PC-9 (cell line): ENCODE measurements at places on chromosomes 1 and 21. TPM values are rescaled to one million over a fixed set of nuclear protein-coding genes. Genes with fewer than 3 reads are reported as not detected.

DNA sequence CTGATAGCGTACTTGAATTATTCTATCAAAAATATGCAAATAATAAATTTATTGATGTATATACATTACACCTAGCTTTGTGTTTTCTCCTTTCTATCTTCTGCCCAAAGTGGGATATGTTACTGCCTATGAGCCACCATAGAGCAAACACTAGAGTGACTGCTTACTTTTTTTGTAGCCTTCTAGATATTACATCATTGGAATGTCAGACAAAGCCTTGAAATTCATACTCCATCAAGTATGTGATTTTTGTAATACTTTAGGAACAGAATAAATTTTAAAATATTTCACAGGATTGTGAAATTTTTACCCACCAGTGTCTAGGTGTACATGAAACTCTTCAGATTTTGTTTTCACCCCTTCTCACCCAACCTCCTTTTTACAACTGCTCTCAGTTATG is 787.6 kb downstream of the USP25 start:
- no peak for DNase-seq
- no peak overlapping the region for H3K27ac ChIP-seq
- H3K36me3 ChIP-seq: no peaks in the 10 kb centered on the region
- no peak overlapping the region for H3K4me3 ChIP-seq

The CD5L gene
- not detected in 2 replicates for total RNA-seq

The RAVER2 gene
- total RNA-seq: 12.4 and 13.1 TPM in 2 replicates

DNA sequence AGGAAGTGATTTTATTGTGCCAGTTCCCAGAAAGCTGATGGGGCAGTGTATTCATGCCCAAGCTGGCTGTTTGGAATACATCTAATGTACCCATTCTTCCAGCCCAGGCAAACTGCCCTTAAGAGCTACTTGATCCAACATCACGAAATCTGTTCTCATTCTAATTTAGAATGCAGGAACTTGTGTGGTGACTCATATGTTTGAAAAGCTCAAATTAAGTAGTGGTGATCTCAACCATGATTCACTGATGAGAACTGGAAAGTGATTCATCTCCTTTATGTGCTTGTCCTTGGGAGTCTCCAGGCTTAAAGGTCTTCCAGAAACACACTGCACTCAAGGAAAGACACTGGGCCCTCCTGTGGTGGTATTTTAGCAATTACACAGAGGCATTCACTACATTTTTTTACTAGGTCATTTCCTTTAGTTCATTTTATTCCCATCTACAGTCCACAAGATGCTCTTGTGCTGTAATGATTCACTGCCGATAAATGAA is 65.4 kb downstream of the RPE65 start:
- H3K4me1 ChIP-seq: peaks cover 25% of the 10 kb centered on the region
- H3K4me3 ChIP-seq: no peak overlapping the region
- H3K36me3 ChIP-seq: no peaks in the 10 kb centered on the region
- peak overlapping the region; percentile 79 for H3K27ac ChIP-seq
- no peaks in the 10 kb centered on the region for H3K27me3 ChIP-seq

DNA sequence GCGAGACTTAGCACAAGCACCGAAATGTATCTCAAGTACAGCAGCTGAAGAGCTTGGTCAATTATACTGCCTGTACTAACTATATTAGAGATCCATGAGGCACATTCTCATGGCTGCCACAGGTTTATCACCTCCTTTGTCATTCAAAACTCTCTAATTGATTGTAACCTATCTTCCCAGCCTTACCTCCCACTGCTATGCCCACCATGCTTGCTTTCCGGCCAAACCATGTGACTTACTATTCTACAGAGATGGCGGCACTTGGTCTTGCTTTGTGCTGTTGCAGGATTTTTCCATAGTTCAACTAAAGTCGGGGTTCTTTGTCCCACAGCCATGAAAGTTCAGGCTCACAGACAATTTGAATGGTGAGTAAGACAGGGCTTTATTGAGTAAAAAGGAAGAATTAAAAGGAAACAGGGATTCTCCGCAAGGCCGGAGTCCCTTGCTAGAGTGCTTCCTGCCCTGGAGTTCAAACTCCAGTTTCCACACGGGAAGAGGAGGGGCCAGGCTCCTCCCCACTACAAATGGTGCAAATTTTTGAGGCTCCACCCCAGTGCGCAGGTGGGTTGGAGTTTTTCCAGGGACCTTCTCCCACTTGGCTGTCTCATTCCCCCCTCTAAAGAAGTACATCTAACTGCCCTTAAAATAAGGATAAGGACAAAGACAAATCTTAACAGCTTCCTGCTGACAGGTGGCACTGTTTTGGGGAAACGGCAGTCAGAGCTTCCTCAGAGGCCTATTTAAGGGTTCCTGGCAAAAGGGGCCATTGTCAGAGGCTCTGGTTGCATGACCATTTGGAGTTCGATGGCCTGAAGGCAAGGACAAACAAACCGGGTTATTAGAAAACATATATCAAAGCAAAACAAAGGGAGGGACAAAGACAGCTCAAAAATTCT is 28.7 kb downstream of the FMO2 start:
- 0 out of 2 replicates have a peak, but pooled peaks cover under 1% of the 10 kb centered on the region for H3K27me3 ChIP-seq
- H3K36me3 ChIP-seq: no peaks in the 10 kb centered on the region
- H3K4me1 ChIP-seq: no peaks in the 10 kb centered on the region
- H3K4me3 ChIP-seq: no peak overlapping the region
- no peak overlapping the region for H3K27ac ChIP-seq

DNA sequence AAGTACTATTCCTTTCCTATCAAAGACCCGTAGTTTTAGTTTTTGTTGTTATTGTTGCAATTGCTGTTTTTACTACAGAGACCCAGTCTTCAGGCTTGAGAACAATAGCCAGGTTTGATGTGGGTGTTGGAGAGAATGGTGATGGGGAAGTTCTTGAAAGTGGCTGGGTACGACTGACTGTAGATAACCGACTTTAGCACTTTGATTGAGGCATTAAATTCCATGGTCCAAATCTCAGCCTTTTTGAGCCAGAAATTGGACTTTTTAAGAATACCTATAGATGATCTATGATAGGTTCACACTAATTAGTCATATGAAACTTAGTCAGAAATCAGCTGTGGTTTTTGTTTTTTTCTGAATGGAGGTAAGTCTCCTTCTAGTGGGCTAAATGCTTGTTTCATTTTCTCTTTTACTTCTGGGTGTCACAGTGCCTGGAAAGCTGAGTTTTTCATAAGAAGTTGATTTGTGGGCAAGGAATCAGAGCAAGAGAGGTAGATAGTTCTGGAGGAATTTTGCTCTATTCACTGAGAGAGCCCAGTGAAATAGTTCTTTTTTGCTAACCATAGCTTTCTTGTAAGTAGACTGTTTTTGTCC is 2.8 kb downstream of the PPIH start:
- no peak overlapping the region for H3K4me3 ChIP-seq
- no peak for DNase-seq
- H3K4me1 ChIP-seq: peaks cover 19% of the 10 kb centered on the region
- H3K27me3 ChIP-seq: no peaks in the 10 kb centered on the region
- peaks cover 11% of the 10 kb centered on the region for H3K36me3 ChIP-seq

The MGST3 gene
- total RNA-seq: 67.2 and 90.1 TPM in 2 replicates

The ANKRD35 gene
- total RNA-seq: 0.78 and 1.2 TPM in 2 replicates

The ADAMTS5 gene
- total RNA-seq: not detected in 2 replicates

DNA sequence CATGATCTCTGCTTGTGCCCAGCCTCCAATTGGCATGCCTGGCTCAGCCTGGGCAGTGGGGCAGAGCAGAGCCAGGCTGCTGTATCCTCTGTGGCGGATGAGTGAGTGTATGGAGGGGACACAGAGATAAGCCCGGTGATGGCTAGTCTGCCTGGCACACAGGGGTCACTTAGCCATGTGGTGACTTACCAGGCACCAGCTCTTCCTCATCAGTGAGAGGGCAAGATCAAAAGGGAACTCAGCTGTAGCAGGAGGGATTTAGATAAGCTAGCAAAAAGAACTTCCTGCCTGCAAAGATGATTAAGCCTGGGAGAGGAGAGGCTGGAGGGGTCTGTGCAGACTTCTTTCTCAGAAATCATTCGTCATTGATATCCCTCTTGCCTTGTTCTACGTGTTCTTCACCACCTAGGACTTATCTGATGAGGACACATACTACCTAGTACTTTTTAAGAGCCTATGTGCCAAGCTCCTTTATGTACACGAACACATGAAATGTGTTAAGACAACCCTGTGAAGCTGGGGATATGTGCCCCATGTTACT is 7.9 kb downstream of the KIF21B start:
- peaks cover 26% of the 10 kb centered on the region for H3K4me1 ChIP-seq
- no peaks in the 10 kb centered on the region for H3K36me3 ChIP-seq
- no peak overlapping the region for H3K27ac ChIP-seq
- no peak overlapping the region for H3K4me3 ChIP-seq

DNA sequence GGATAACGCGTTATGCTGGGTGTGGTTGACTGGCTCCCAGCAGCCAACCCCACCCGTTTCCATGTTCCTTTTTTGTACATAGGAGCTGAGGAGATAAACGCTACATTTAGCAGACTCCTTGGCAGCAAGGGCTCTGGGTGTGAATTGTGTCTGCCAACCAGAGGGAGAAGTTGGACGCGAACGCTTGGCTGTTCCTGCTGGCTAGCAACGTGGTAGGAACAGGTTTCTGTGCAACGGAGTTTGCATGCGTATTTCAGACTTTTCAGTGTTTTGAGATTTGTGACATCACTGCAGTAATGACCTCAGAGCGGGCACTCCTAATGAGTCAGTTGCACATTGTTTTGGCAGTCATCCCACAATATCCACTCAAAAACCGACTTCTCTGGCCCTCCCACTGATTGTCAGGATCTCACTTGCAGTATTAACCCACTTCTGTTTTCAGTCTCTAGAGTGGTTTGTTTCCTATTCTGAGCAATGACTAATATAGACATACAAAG is 98.7 kb upstream of the RGS1 start:
- peak; percentile 14 for DNase-seq
- no peaks in the 10 kb centered on the region for H3K36me3 ChIP-seq
- no peaks in the 10 kb centered on the region for H3K4me1 ChIP-seq
- H3K27ac ChIP-seq: no peak overlapping the region
- no peak overlapping the region for H3K4me3 ChIP-seq

GRCh38 chr1:88311907-88312306 is 372.2 kb upstream of the PKN2 start:
- no peaks in the 10 kb centered on the region for H3K36me3 ChIP-seq
- H3K27me3 ChIP-seq: no peaks in the 10 kb centered on the region
- no peak overlapping the region for H3K4me3 ChIP-seq
- no peak overlapping the region for H3K27ac ChIP-seq
- no peaks in the 10 kb centered on the region for H3K4me1 ChIP-seq

The NKAIN1 gene
- total RNA-seq: 0.96 TPM in 1 of 2 replicates, not detected in the other

DNA sequence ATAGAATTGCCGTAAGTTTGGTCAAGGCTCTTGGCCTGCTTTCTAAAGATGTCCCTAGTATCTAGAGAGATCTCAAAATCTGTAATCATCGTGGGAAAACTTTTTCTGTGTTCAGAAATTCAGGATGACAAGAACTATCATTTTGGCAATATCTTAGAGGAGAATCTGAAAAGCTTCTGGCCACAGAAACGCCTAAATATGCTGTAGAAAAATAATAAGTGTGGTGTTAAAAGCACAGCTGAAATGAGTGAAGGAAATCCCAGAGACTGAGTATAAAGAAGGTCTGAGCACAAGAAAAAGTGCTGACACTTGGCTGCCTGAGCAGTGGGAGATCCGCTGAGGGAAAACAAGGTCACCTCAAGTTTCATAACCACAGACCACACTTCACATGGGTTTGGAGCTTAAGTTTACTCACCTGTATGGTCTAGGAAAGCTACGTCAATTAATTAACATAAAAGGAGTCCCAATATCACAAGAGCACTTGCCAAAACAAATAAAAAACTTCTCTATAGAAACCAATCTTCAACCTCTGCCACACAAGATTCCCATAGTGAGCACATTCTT is 235.2 kb upstream of the IRF2BP2 start:
- peaks cover 23% of the 10 kb centered on the region; the same call in 1 of the 2 replicates for H3K4me1 ChIP-seq
- no peak for DNase-seq
- no peak overlapping the region for H3K4me3 ChIP-seq
- H3K36me3 ChIP-seq: 0 out of 2 replicates have a peak, but pooled peaks cover 36% of the 10 kb centered on the region

The KCNK1 gene
- 57.6 and 60.6 TPM in 2 replicates for total RNA-seq

The NDUFV3 gene
- 19.4 and 20.7 TPM in 2 replicates for total RNA-seq

- H3K27ac ChIP-seq: no peak overlapping the region
- no peak overlapping the region for H3K4me3 ChIP-seq
- no peak for DNase-seq
- no peaks in the 10 kb centered on the region for H3K36me3 ChIP-seq
- no peaks in the 10 kb centered on the region for H3K4me1 ChIP-seq
- no peaks in the 10 kb centered on the region for H3K27me3 ChIP-seq
Measured at GRCh38 chr1:80225510-80225909, 1219.0 kb upstream of the ADGRL4 start.

- no peak overlapping the region for H3K27ac ChIP-seq
- no peaks in the 10 kb centered on the region for H3K4me1 ChIP-seq
- no peak overlapping the region for H3K4me3 ChIP-seq
- peaks cover 21% of the 10 kb centered on the region for H3K27me3 ChIP-seq
- DNase-seq: no peak
- no peaks in the 10 kb centered on the region for H3K36me3 ChIP-seq
Measured at GRCh38 chr1:7292714-7293419, 478.2 kb upstream of the VAMP3 start.

The HES3 gene
- total RNA-seq: not detected in 2 replicates

The ANKRD65 gene
- total RNA-seq: 14.7 and 18.9 TPM in 2 replicates

The MSH4 gene
- 0.35 and 0.50 TPM in 2 replicates for total RNA-seq

The SLC9C2 gene
- not detected in 2 replicates for total RNA-seq

DNA sequence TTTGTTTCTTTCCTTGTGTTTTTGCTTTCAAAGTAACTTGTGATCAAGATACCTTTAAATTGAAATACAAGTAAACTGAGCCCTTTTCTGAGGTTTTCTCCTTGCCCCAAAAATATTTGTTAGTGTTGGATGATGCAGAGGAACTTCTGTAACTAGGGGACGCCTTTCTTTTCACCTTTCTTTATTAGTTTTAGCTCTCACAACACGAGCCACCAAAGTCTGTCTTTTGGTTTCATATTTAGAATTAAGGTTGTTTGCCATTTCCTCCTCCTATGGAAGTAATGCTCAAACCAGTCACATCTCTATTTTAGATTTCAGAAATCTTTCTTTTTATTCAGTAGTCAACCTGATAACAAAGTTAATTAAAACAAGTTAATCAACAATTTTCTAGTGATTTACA is 120.8 kb downstream of the ZP4 start:
- H3K36me3 ChIP-seq: no peaks in the 10 kb centered on the region
- no peaks in the 10 kb centered on the region for H3K4me1 ChIP-seq
- H3K4me3 ChIP-seq: no peak overlapping the region
- H3K27ac ChIP-seq: no peak overlapping the region
- no peak for DNase-seq

The PM20D1 gene
- total RNA-seq: not detected in 2 replicates

DNA sequence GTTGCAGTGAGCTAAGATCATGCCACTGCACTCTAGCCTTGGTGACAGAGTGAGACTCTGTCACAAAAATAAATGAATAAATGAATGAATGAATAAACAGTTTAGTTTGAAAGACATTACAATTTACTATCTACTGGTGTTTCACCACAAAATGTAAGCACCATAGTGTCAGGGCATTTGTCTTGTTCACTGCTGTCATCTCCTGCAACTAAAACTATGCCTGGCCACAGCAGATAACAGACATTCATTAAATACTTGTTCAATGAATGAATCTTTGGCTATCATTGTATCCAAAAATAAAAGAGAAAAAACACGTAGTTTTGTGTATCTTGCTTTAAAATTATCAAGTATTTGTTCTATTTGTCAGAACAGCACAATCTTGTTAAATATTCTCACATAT is 32.5 kb downstream of the SASS6 start:
- no peaks in the 10 kb centered on the region for H3K27me3 ChIP-seq
- H3K4me3 ChIP-seq: no peak overlapping the region
- H3K36me3 ChIP-seq: peaks cover 24% of the 10 kb centered on the region
- no peaks in the 10 kb centered on the region for H3K4me1 ChIP-seq
- DNase-seq: no peak
- no peak overlapping the region for H3K27ac ChIP-seq

The RGS1 gene
- not detected in 2 replicates for total RNA-seq
